ENCODE measurements at places on chromosomes 5 and 9.
A peak's percentile ranks its signal among the peaks of the same experiment; 100 is the strongest.

- H3K4me3 ChIP-seq, result no peak overlapping the region
- H3K27me3 ChIP-seq, result peaks cover 5% of the 10 kb centered on the region
- peaks cover 3% of the 10 kb centered on the region for H3K36me3 ChIP-seq
- no peak for DNase-seq
- H3K4me1 ChIP-seq, result peaks cover 2% of the 10 kb centered on the region
- H3K27ac ChIP-seq, result no peak overlapping the region
Measured at GRCh38 chr9:15160673-15161072, 146.3 kb downstream of the TTC39B start.

DNA sequence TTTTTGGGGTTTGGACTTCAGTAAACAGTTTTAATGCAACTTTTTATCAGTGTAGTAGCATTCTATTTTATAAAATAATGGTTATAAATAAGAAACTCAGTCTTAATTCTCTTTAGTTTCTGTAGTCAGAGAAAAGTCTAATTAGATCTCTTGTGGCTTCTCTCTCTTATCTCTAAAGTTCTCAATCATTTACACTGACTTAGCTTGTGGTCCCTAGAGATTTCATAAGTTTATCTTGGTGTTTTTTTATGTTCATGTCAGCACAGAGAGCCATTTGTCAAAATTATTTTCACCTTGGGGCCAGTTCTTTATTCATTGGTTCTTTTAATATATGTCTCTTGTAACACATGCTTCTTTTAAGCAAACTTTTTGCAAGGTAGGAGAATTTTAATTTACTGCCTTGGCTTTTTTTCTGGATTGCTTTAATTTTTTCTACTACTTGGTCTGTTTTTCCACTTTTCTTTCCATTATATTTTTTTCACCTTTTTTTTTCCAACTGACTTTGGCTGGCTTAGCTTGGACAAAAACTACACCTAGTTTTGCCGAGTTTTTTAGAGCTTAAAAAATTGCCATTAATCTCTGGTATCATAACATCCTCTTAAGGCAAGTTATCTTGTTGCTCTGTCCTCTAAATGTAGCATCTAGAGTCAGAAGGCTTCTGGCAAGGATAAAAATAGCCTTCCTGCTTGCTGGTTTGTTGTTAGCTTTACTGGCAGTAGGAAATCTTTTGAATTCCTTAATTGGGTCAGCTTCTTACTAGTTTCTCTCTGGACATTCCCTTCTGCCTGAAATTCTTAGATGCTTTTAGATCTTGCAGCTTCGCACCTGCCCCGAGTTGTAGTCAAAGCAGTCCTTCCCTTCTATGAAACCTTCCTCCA lies 35.3 kb downstream of the CPEB4 start:
- H3K4me1 ChIP-seq, result peaks cover 6% of the 10 kb centered on the region
- no peak overlapping the region for H3K4me3 ChIP-seq

- peaks cover 17% of the 10 kb centered on the region for H3K4me1 ChIP-seq
- peaks cover 5% of the 10 kb centered on the region for H3K27me3 ChIP-seq
- H3K4me3 ChIP-seq, result peak overlapping the region; percentile 74
- DNase-seq, result peak; percentile 84
Measured at GRCh38 chr9:63817622-63818518, 1467.1 kb downstream of the FOXD4L5 start.

GRCh38 chr9:89874351-89875321 lies 269.8 kb downstream of the GADD45G start:
- H3K27me3 ChIP-seq, result peaks cover 3% of the 10 kb centered on the region
- H3K27ac ChIP-seq, result no peak overlapping the region
- no peaks in the 10 kb centered on the region for H3K36me3 ChIP-seq

GRCh38 chr9:77707383-77708063 lies 59.4 kb upstream of the GNA14 start:
- no peak for DNase-seq
- H3K36me3 ChIP-seq, result peaks cover 2% of the 10 kb centered on the region
- H3K4me1 ChIP-seq, result no peaks in the 10 kb centered on the region
- H3K27me3 ChIP-seq, result no peaks in the 10 kb centered on the region
- H3K27ac ChIP-seq, result no peak overlapping the region

DNA sequence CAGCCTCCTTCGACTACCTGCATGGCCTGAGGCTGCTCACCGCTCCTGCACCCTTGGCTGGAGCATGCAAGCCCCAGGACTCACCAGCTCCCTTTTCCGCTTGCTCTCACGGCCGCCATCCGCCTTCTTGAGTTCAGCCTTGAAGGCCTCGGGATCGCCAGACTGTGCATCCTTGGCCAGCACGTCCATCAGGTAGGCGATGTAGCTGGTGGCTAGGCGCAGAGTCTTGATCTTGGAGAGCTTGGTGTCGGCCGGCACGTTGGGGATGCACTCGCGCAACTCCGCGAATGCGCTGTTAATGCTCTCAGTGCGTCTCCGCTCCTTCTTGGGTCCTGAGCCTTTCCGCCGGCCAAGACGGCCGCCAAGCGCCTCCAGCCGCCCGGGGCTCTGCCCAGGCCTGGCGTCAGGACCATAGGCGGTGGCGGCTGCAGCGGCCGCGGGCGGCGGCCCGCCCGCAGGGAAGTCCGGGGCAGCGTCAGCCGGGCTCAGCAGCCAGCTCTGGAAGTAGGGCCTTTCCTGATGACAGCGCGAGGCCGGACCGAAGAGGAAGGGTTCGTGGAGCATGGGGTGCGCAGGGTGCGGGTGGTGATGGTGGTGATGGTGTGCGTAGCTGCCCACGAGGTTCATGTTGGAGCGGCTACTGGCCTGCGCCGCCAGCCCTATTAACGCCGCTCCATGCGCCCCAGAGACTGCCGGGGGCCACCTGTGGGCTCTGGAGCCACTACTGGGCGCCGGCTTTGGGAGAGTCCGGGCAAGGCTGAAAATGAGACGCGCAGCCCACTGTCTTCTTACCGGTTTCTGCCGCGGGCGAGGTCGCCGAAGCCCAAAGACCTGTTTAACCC lies 424 bp downstream of the HAND1 start:
- peak overlapping the region; percentile 37 for H3K27ac ChIP-seq
- H3K4me3 ChIP-seq, result peak overlapping the region; percentile 2
- peaks cover 2% of the 10 kb centered on the region for H3K36me3 ChIP-seq
- peaks cover 89% of the 10 kb centered on the region for H3K27me3 ChIP-seq
- DNase-seq, result no peak
- peaks cover 30% of the 10 kb centered on the region for H3K4me1 ChIP-seq

GRCh38 chr9:120416781-120417427 lies 163.1 kb downstream of the CDK5RAP2 start:
- H3K27ac ChIP-seq, result no peak overlapping the region
- peaks cover 42% of the 10 kb centered on the region for H3K36me3 ChIP-seq
- H3K4me1 ChIP-seq, result no peaks in the 10 kb centered on the region
- no peak for DNase-seq
- no peak overlapping the region for H3K4me3 ChIP-seq
- no peaks in the 10 kb centered on the region for H3K27me3 ChIP-seq

DNA sequence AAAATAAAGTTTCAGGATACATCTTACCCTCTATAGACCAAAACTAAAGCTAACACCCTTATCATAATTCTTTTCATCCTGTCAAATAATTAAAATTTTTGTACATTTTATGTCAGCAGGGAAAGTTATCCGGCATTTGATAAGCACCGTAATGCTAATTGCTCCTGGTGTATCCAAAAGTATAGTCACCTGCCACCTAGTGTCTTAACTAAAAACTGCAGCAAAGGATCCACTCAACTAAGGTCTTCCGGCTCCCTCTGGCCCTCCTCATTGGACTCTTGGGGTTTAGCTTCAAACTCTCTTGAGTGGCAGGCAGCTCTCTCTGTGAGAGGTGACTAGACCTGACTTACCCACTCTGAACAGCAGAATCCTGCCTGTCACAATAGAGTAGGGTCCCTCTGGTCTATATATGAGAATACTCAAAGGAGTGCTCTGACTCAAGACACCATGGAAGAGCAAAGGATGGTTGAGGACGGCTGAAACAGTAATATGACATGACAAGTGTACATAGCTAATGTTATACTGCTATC lies 60.4 kb upstream of the CAST start:
- H3K36me3 ChIP-seq, result no peaks in the 10 kb centered on the region
- no peak overlapping the region for H3K27ac ChIP-seq
- no peaks in the 10 kb centered on the region for H3K4me1 ChIP-seq
- no peak overlapping the region for H3K4me3 ChIP-seq

- no peak overlapping the region for H3K4me3 ChIP-seq
- H3K4me1 ChIP-seq, result peaks cover 72% of the 10 kb centered on the region
- peak overlapping the region; percentile 46 for H3K27ac ChIP-seq
- no peak for DNase-seq
Measured at GRCh38 chr9:136541709-136542108, 4.1 kb downstream of the NOTCH1 start.

DNA sequence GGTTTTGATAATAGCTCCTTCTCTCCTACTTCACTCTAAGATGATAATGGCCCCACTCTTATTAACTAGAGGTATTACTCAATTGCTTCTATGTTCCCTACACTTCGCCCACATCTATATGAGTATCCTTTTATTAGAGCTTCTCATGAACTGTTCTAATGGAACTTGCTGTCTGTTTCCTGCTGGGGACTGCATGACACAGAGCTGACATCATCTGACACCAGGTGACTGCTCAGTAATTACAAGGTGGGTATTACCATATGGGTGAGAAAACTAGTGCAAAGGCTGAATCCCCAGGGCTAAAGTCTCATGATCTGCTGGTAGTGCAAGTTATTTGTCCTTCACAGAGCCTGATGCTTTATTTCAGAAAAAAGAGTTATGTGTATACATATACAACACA lies 146.2 kb upstream of the PLCXD3 start:
- DNase-seq, result no peak
- H3K4me1 ChIP-seq, result no peaks in the 10 kb centered on the region
- no peaks in the 10 kb centered on the region for H3K27me3 ChIP-seq
- no peak overlapping the region for H3K4me3 ChIP-seq
- no peaks in the 10 kb centered on the region for H3K36me3 ChIP-seq
- H3K27ac ChIP-seq, result no peak overlapping the region

Measured in activated CD8-positive, alpha-beta T cell treated with anti-CD3 and anti-CD28 coated beads, Interleukin-2, amount 10 ng/mL, durations not matched to agents 7 days and 5 days (primary cell).